ENCODE measurements at places on chromosomes 7 and 10.
A peak's percentile ranks its signal among the peaks of the same experiment; 100 is the strongest.

DNA sequence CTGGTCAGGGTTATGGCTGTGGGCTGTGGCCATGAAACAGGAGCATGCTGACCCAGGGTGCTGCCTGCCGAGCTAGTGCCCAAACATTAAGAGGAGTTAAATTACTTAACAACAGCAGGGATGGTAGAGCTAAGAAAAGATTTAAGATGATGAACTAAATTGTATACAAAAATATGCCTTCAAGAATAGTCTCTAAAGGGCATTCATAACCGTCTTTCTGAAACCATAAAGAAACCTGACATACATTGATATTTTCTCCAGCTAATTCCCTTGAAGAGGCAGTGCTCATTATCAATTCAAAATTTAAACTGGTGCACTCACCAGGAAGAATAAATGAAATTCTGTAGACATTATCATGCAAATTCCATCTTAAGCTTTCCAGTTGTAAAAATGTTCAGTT, 265.8 kb upstream of the TAC1 start:
- DNase-seq: no peak
- no peaks in the 10 kb centered on the region for H3K36me3 ChIP-seq
- no peak overlapping the region for H3K4me3 ChIP-seq
- no peaks in the 10 kb centered on the region for H3K4me1 ChIP-seq
- H3K27me3 ChIP-seq: no peaks in the 10 kb centered on the region

GRCh38 chr10:109454691-109455090, 468.6 kb downstream of the XPNPEP1 start:
- H3K4me3 ChIP-seq: no peak overlapping the region
- H3K36me3 ChIP-seq: no peaks in the 10 kb centered on the region
- H3K27me3 ChIP-seq: no peaks in the 10 kb centered on the region
- no peak overlapping the region for H3K27ac ChIP-seq
- DNase-seq: no peak

DNA sequence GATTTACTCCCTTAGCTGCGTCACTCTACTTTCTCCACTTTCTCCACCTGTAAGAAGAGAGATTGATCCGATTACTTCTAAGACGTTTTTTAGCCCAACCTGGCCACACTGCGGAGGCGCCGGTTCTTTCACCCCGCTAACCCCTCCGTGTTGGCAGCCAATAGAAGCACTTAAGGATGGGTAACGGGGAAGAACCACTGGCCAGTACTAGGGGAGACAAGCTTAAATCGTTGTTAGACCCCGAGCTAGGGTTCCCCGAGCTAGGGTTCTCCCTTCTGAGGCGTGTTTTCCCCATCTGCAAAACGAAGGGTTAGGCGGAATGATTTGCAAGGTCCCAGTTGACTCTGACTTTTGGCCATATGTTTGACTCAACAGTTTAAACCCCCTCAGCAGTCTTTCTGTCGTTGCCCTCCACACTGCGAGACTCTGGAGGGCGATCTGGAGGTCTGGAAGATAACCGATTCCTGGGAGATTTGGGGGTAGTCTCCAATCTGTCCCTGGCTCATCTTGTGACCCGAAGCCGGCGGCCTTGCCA, 644 bp downstream of the UMAD1 start:
- H3K27me3 ChIP-seq: no peaks in the 10 kb centered on the region
- H3K36me3 ChIP-seq: no peaks in the 10 kb centered on the region
- peak overlapping the region; percentile 70 for H3K4me3 ChIP-seq

GRCh38 chr7:91869661-91870060, 10.8 kb downstream of the MTERF1 start:
- no peak for DNase-seq
- H3K4me1 ChIP-seq: no peaks in the 10 kb centered on the region
- H3K4me3 ChIP-seq: no peak overlapping the region
- H3K36me3 ChIP-seq: no peaks in the 10 kb centered on the region

DNA sequence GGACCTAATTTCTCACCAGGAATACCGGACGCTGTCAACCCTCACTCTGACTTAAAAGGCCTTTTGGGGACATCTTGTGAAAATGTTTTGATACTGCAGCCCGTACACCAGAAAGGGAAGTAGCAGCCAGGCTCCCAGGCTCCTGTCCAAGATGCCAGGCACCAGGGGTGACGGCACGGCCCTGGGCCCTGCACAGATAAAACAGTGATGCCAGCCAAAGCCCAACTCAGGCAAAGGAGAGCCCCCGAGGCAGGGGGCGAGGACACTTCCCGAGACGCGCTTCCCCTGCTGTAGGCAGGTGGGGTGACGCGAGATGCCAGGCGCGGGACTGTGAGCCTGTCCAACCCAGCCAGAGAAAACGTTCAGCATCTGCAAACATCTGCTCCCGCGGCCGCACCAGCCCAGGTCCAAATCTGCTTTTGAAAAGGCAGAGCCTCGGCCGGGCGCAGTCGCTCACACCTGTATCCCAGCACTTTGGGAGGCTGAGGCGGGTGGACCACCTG, 15.7 kb downstream of the ZFAND2A start:
- DNase-seq: no peak
- no peaks in the 10 kb centered on the region for H3K27me3 ChIP-seq
- H3K36me3 ChIP-seq: no peaks in the 10 kb centered on the region

DNA sequence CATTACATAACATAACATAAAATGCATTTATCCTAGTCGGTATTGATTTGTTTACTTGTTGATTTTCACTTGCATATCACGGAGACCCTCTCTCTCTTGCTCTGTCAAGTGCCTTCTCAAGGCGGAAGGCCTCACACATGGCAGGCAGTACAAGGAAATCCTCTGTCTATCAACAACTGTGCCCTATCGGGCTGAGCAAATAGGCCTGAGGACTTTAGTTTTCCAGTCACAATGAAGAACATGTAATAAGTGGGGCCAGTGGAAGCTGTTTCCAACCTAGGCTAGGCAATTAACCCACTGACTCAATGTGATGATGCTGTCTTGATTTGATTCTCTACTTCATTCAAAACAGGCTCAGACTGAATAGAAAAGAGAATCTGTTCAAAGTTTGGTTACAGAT, 44.9 kb upstream of the KMT2C start:
- no peak overlapping the region for H3K4me3 ChIP-seq
- no peaks in the 10 kb centered on the region for H3K4me1 ChIP-seq
- no peaks in the 10 kb centered on the region for H3K27me3 ChIP-seq
- H3K27ac ChIP-seq: no peak overlapping the region

- H3K27ac ChIP-seq: peak overlapping the region; percentile 31
- no peaks in the 10 kb centered on the region for H3K36me3 ChIP-seq
- no peaks in the 10 kb centered on the region for H3K4me1 ChIP-seq
- no peak for DNase-seq
- no peak overlapping the region for H3K4me3 ChIP-seq
These were observed 27.6 kb upstream of the PIK3AP1 start for GRCh38 chr10:96747734-96748550.

DNA sequence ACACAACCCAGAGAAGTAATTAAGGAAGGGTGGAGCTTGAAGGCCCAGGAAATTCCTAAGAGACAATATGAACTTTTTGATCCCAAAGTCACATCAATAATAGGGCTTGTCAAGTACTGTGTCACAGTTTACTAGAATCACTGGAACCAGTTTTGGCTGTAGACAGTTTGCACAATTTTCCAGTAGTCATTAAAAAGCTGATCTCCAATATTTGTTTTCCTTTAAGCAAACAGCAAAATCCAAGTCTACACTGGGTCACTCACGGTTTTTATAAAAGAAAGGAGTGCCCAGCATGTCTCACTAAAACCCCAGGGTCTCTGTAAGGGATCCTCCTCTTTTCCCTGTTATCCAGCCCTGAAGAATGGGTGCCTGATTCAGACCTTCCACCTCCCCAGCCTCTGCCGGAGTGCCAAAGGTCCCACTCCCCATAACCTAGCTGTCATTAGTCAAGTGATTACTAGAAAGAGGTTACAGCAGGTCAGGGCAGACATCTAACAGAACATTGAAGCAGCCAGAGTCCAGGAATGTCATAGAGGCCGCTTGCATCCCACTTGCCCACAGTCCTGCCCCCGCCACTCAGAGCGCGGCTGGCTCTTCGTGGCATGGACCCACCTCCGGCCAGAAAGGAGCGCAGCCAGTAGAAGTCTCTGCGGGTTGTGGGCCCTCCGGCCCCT, 552 bp downstream of the SLC25A16 start:
- peak overlapping the region; percentile 93 for H3K27ac ChIP-seq
- peaks cover 3% of the 10 kb centered on the region for H3K4me1 ChIP-seq
- H3K36me3 ChIP-seq: peaks cover 6% of the 10 kb centered on the region
- peak overlapping the region; percentile 99 for H3K4me3 ChIP-seq
- H3K27me3 ChIP-seq: no peaks in the 10 kb centered on the region

GRCh38 chr10:71217266-71218045, 5.1 kb downstream of the UNC5B start:
- peak overlapping the region; percentile 11 for H3K27ac ChIP-seq
- H3K27me3 ChIP-seq: no peaks in the 10 kb centered on the region
- H3K4me3 ChIP-seq: peak overlapping the region; percentile 25

GRCh38 chr10:87038786-87039185, 18.7 kb downstream of the FAM25A start:
- DNase-seq: peak; percentile 68
- no peak overlapping the region for H3K27ac ChIP-seq
- H3K4me3 ChIP-seq: no peak overlapping the region
- no peaks in the 10 kb centered on the region for H3K36me3 ChIP-seq

- H3K36me3 ChIP-seq: no peaks in the 10 kb centered on the region
- DNase-seq: no peak
- H3K27ac ChIP-seq: no peak overlapping the region
- no peaks in the 10 kb centered on the region for H3K4me1 ChIP-seq
- no peak overlapping the region for H3K4me3 ChIP-seq
These were observed 171.4 kb downstream of the PTN start for GRCh38 chr7:137172105-137172590.

- no peak overlapping the region for H3K4me3 ChIP-seq
- H3K36me3 ChIP-seq: no peaks in the 10 kb centered on the region
- H3K27ac ChIP-seq: no peak overlapping the region
- H3K4me1 ChIP-seq: no peaks in the 10 kb centered on the region
- DNase-seq: no peak
These were observed 40.5 kb downstream of the NRG3 start for GRCh38 chr10:81915504-81915897.

GRCh38 chr10:78176320-78177317, 143.0 kb downstream of the RPS24 start:
- no peak overlapping the region for H3K4me3 ChIP-seq
- no peaks in the 10 kb centered on the region for H3K4me1 ChIP-seq
- H3K36me3 ChIP-seq: no peaks in the 10 kb centered on the region
- H3K27me3 ChIP-seq: no peaks in the 10 kb centered on the region

DNA sequence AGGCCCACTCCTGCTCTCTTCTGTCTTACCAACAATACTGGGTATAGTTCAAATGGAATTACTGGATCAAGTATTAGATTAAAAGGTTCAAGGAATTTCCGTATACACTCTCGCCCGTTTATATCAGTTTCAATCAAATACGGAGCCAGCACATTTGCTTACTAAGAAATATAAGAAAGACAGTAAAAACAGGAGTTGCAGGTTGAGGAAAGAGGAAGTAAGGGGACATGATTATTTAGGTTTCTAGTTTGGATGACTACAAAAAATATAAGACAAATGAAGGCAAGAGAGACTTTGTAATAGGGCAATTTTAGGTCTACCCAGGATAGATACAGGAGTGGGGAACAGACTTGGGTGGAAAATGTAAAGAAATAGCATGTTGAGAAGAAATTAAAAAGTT, 109.9 kb upstream of the ABI1 start:
- no peaks in the 10 kb centered on the region for H3K36me3 ChIP-seq
- H3K4me1 ChIP-seq: no peaks in the 10 kb centered on the region
- DNase-seq: no peak
- H3K27ac ChIP-seq: no peak overlapping the region
- no peak overlapping the region for H3K4me3 ChIP-seq

DNA sequence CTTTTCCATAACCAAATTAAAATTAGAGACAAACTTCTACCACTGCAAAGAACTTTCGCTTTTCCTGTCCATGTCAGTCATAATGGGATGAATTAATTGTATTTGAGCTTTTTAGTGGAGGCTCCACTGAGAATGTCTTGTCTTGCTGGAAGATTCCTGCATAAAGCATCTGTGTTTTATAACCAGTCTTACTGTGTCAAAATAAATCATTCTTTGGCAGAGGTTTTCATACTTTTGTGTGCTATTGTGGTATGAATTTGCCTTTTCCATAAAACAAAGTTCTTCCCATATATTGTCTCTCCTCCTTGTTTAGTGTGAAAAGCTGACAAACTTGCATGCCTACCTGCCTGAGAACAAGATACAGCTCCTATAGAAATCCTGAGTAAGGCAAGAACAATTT, 124.8 kb upstream of the CCDC6 start:
- H3K27ac ChIP-seq: no peak overlapping the region
- no peaks in the 10 kb centered on the region for H3K36me3 ChIP-seq
- H3K4me1 ChIP-seq: no peaks in the 10 kb centered on the region
- DNase-seq: no peak
- no peak overlapping the region for H3K4me3 ChIP-seq

DNA sequence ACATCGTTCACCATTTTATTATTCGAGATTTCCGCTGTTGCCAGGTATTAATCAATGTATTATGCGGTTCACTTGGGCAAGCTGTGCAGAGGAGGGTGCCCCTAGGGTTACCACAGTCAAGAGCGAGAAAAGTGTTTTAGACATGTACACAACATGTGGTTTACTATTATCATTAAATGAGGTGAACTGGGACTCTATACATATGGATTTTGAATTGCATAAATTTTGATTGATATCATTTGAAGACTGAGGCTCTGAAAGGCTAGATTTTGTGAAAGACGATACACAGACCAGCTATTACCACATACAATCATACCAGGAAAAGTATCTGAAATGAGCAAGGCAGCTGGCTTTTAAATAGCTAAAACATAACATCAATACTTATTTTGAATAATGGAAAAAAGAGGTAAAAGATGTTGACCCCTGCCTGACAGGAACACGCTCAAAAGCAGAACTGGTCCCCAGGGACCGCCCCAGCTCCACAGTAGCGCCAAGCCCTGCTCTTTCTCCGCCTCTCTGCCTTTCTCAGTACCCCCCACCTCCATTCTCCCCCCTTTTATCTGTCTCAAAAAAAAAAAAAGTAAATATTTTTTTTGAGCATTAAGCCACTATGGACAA, 413.4 kb upstream of the MKI67 start:
- H3K4me1 ChIP-seq: no peaks in the 10 kb centered on the region
- H3K27me3 ChIP-seq: no peaks in the 10 kb centered on the region
- DNase-seq: no peak
- no peak overlapping the region for H3K27ac ChIP-seq
- no peaks in the 10 kb centered on the region for H3K36me3 ChIP-seq
- H3K4me3 ChIP-seq: no peak overlapping the region

DNA sequence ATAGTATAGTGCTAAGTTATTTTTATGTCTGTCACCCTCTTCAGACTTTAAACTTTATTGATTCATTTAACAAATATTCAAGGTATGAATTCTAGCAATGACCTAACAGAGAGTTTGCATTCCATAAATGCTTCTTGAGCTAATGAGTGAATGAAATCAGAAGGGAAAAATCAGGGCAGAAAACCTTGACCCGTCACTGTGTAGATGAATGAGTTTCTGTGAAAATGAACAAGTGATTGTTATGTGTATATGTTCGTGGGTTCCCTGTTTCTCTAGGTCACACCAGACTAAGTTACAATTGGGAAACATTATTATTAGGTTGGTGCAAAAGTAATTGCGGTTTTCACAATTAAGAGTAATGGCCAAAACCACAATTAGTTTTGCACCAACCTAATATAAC, 30.1 kb downstream of the APBB1IP start:
- H3K36me3 ChIP-seq: no peaks in the 10 kb centered on the region
- no peaks in the 10 kb centered on the region for H3K27me3 ChIP-seq
- no peak overlapping the region for H3K4me3 ChIP-seq
- DNase-seq: no peak

Data from Peyer's patch (tissue), 4 donors.